IMR-90 (cell line): ENCODE measurements at places on chromosomes 4 and X. TPM values are rescaled to one million over a fixed set of nuclear protein-coding genes. Genes with fewer than 3 reads are reported as not detected.

- peaks cover 1% of the 10 kb centered on the region; the same call in 1 of the 2 replicates for H3K4me1 ChIP-seq
- no peak overlapping the region for H3K27ac ChIP-seq
- no peaks in the 10 kb centered on the region for H3K27me3 ChIP-seq
- no peaks in the 10 kb centered on the region for H3K36me3 ChIP-seq
- DNase-seq: no peak
- H3K4me3 ChIP-seq: no peak overlapping the region
Observed at GRCh38 chr4:20122198-20122988, 129.3 kb upstream of the SLIT2 start.

- no peaks in the 10 kb centered on the region for H3K36me3 ChIP-seq
- no peak overlapping the region for H3K27ac ChIP-seq
- no peaks in the 10 kb centered on the region for H3K27me3 ChIP-seq
- no peaks in the 10 kb centered on the region for H3K4me1 ChIP-seq
- H3K4me3 ChIP-seq: no peak overlapping the region
Observed at GRCh38 chr4:105050896-105051295, 95.8 kb upstream of the TET2 start.

- H3K27ac ChIP-seq: no peak overlapping the region
- no peaks in the 10 kb centered on the region for H3K36me3 ChIP-seq
- no peaks in the 10 kb centered on the region for H3K4me1 ChIP-seq
- H3K4me3 ChIP-seq: no peak overlapping the region
Observed at GRCh38 chr4:166078955-166079354, 205.9 kb downstream of the TLL1 start.

- H3K4me3 ChIP-seq: no peak overlapping the region
- H3K4me1 ChIP-seq: no peaks in the 10 kb centered on the region
- no peaks in the 10 kb centered on the region for H3K36me3 ChIP-seq
- no peak for DNase-seq
Observed at GRCh38 chrX:55201930-55202579, 18.1 kb upstream of the PAGE5 start.

The SPANXA1 gene
- total RNA-seq: not detected in 2 replicates

DNA sequence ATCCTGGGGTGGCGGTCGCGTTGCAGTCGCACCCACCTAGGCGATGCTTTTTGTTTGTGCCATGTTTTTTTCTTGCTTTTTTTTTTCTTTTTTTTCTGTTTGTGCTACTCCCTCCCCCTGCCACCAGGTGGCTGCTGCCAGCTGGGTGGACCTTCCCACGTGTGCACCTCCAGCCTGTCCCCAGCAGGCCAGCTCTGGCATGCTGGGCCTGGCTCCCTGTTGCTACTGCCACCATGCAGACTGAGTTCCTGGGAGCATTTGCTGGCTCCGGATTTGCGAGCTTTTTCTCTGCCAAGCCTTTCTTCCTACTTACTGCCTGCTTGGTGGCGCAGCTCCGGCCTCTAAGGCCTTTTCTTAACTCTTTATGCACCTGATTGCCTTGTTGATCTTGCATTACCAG is 161.2 kb upstream of the WDFY3 start:
- no peaks in the 10 kb centered on the region for H3K36me3 ChIP-seq
- H3K27me3 ChIP-seq: no peaks in the 10 kb centered on the region
- no peak overlapping the region for H3K4me3 ChIP-seq
- no peak for DNase-seq
- no peaks in the 10 kb centered on the region for H3K4me1 ChIP-seq

- no peak for DNase-seq
- no peaks in the 10 kb centered on the region for H3K36me3 ChIP-seq
- no peaks in the 10 kb centered on the region for H3K4me1 ChIP-seq
Observed at GRCh38 chr4:169050284-169050683, 40.2 kb upstream of the CBR4 start.

DNA sequence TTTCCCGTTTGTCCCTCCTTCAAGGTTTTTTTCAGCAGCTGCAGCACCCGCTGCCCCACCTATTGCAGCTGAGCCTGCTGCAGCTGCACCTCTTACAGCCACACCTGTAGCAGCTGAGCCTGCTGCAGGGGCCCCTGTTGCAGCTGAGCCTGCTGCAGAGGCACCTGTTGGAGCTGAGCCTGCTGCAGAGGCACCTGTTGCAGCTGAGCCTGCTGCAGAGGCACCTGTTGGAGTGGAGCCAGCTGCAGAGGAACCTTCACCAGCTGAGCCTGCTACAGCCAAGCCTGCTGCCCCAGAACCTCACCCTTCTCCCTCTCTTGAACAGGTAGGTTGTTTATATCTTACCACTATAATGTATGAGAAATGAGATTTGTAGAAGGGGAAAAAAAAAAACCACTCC is 4.5 kb downstream of the PRR27 start:
- H3K27me3 ChIP-seq: no peaks in the 10 kb centered on the region
- no peak for DNase-seq
- H3K27ac ChIP-seq: no peak overlapping the region
- H3K4me1 ChIP-seq: no peaks in the 10 kb centered on the region

GRCh38 chrX:8684201-8684965 is 47.6 kb downstream of the ANOS1 start:
- DNase-seq: no peak
- H3K27ac ChIP-seq: no peak overlapping the region
- H3K4me1 ChIP-seq: no peaks in the 10 kb centered on the region
- H3K36me3 ChIP-seq: no peaks in the 10 kb centered on the region
- H3K27me3 ChIP-seq: no peaks in the 10 kb centered on the region
- H3K4me3 ChIP-seq: no peak overlapping the region

DNA sequence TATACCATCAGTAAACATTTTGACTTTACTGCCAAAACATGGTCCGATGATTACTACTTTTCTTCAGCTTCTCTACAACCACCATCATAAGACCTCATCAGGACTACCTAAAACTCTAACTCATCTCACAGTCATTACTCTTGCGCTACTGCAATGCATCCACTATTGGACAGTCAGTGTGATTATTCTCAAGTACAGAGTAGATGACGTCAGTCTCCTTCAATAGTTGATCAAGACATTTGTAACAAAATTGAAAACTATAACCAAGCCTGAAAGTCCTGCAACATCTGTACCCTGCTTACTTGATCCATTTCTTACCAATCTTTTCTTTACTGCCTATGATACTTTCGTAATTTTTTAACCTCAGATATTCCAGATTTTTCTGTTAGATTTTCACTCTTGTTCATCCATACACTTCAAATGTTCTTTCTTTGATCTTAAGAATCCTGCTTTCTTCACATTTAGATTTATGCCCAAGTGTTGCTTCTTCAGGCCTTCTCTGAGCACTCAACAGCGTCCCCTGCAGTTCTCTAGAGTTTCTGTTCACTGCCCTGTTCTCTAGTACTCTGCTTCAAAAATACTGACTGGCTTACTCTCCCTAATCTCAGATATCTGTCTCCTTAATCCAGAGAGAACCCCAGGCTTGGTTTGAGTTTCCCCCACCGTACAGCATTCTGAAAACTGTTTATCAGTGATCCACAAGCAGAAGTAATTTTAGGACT is 1517.6 kb downstream of the STIM2 start:
- DNase-seq: no peak
- no peaks in the 10 kb centered on the region for H3K27me3 ChIP-seq
- no peaks in the 10 kb centered on the region; the same call in 1 of the 2 replicates for H3K4me1 ChIP-seq
- H3K27ac ChIP-seq: no peak overlapping the region

The TMEM144 gene
- 1.9 and 2.2 TPM in 2 replicates for total RNA-seq

The ZXDA gene
- total RNA-seq: 3.4 and 3.6 TPM in 2 replicates

DNA sequence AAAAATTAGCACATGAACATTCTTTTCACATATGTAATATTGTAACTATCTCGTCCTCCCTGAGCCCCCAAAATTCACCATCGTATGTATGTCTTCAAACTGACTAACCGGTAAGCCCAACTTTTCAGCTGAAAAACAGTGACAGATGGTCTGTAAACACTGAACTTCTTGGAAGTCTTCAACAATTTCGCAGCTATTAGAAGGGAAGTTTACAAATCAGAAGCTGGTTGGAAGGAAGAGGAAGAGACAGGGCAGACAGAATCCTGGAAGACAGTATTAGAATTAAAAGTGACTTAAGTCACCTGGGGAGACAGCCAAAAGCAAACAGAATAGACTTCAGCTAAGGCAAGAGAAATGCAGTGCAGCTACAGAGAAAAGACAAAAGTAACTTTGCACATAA is 858.4 kb downstream of the ADGRL3 start:
- no peaks in the 10 kb centered on the region for H3K27me3 ChIP-seq
- no peaks in the 10 kb centered on the region for H3K36me3 ChIP-seq
- no peak for DNase-seq
- H3K4me3 ChIP-seq: no peak overlapping the region
- H3K27ac ChIP-seq: no peak overlapping the region

DNA sequence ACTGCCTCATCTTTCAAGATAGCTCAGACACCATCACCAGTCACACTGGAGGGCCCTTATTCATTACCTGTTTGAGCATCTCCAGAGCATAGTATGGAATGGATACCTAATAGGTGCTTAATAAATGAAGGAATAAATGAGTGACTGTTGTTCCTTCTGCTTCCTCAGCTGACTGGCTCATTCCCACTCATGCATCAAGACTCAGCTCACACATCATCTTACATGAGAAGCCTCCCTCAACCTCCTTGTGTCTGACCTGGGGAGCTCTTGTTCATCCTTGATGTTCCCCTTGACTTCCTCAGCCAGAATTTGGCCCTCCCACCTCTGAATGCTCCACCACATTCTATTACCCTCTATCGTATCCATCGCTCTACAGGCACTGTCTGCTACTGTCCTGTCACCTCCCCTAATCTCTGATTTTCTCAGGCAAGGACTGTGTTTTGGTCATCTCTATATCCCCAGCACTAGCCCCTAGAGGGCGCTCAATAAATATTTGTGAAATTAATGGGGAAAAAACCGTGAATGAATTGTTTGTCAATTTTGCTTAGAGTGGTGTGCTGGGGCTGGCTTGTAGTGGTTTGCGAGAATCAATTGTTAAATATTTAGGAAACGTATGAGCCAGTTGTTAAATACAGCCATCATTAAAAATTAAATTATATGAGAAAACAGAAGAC is 88.3 kb downstream of the NHSL2 start:
- no peak for DNase-seq
- peaks cover 40% of the 10 kb centered on the region for H3K27me3 ChIP-seq
- H3K4me3 ChIP-seq: no peak overlapping the region
- H3K36me3 ChIP-seq: no peaks in the 10 kb centered on the region

GRCh38 chr4:59540311-59540710 is 1659.8 kb upstream of the ADGRL3 start:
- no peaks in the 10 kb centered on the region for H3K36me3 ChIP-seq
- no peak for DNase-seq
- no peak overlapping the region for H3K27ac ChIP-seq

DNA sequence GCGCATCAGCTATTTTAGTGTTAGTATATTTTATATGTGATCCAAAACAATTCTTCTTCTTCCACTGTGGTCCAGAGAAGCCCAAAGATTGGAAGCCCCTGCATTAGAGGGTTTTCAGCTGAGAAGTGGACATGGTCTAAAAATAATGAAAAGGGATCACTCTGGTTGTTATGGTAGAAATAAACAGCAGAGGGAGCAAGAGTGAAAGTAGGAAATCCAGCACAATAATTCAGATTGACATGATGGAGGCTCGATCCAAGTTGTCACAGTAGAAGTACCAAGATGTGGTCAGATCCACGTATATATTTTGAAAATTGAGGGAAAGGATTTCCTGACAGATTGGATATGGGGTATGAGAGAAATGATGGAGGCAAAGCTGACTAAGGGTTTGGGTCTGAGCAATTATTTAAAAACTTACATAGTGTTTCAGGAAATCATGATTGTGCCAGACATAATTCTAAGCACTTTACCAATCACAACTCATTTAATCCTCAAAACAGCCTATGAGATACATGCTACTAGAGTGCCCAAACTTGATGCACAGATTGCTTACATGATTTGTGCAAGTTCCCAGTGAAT is 17.0 kb upstream of the TMEM144 start:
- H3K4me1 ChIP-seq: no peaks in the 10 kb centered on the region
- H3K27me3 ChIP-seq: peaks cover 7% of the 10 kb centered on the region; the same call in 1 of the 2 replicates
- H3K4me3 ChIP-seq: no peak overlapping the region
- H3K27ac ChIP-seq: no peak overlapping the region
- no peaks in the 10 kb centered on the region for H3K36me3 ChIP-seq

The CXXC4 gene
- under 0.01 TPM in 1 of 2 replicates, not detected in the other for total RNA-seq

DNA sequence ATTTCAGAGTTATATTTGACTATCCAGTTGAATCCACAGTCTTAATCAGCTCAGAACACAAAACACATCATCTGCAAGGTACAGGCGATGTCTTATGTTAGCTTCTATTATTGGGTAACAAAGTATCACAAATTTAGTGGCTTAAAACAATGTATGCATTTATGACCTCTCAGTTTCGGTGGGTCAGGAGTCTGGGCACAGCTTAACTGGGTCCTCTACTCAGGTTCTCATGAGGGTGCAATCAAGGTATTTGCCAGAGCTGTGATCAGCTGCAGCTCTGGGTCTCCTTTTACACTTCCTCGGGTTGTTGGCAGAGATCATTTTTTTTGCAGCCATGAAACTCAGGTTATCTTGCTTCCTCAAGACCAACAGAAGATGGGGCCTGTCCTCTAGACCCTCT is 498.9 kb downstream of the IDS start:
- H3K4me1 ChIP-seq: no peaks in the 10 kb centered on the region
- H3K4me3 ChIP-seq: no peak overlapping the region
- H3K27ac ChIP-seq: no peak overlapping the region
